Bronchial epithelial cell (primary cell): ENCODE measurements at places on chromosomes 5 and 9.

DNA sequence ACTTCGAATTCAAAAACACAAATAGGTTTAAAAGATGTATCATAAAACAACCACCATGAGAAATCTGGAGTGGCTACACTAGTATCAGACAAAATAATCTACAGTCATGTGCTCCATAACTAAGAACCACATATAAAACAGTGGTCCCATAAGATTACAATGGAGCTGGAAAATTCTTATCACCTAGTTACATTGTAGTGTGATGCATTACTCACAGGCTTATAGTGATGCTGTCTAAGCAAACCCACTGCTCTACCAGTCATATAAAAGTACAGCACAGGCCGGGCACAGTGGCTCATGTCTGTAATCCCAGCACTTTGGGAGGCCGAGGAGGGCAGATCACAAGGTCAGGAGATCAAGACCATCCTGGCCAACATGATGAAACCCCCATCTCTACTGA, 160.1 kb downstream of the ROR2 start:
- DNase-seq, result no peak

GRCh38 chr5:93120051-93120450, 461.0 kb downstream of the NR2F1-AS1 start:
- no peak for DNase-seq

DNA sequence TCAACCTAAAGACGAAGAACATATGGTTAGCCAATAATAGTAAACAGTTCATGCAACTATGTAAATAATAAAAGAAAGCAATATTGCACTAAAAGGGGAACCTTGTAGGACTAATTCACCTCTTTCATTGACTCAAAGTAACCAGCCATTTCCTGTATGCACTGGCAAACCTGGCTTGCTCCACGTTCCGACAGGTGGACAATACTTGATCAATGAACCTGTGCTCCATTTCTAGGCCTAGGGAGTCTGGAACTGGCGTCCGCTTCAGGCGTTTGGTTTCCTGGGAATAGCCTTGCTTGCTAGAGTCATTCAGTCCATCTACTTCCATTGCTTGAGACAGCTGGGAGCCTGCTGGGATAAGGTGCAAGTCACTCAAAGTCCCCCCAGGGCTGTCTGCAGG, 41.6 kb downstream of the PTAR1 start:
- no peak for DNase-seq

DNA sequence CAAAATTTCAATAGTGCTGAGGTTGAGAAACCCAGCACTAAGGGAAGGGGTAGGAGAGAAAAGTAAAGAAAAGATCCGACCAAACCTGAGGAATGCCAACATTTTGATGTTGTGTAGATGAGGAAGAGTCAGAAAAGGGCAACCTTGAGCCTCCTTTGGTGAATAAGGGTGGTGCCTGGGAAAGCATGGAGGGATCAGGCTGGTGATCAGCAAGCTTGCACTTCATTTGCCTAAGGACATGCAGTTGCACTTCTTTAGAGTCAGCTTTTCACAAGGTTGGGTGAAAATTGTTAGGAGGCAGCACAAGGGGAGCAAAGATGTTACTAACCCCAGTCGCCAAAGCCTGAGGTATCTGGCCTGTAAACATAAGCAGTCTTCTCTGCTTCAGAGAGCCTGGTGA, 20.4 kb downstream of the ATP6V0E1 start:
- DNase-seq, result no peak

GRCh38 chr5:30781643-30782042, 411.8 kb upstream of the CDH6 start:
- DNase-seq, result no peak

- DNase-seq, result no peak
These were observed 31.7 kb downstream of the GPR21 start for GRCh38 chr9:123065196-123065595.

DNA sequence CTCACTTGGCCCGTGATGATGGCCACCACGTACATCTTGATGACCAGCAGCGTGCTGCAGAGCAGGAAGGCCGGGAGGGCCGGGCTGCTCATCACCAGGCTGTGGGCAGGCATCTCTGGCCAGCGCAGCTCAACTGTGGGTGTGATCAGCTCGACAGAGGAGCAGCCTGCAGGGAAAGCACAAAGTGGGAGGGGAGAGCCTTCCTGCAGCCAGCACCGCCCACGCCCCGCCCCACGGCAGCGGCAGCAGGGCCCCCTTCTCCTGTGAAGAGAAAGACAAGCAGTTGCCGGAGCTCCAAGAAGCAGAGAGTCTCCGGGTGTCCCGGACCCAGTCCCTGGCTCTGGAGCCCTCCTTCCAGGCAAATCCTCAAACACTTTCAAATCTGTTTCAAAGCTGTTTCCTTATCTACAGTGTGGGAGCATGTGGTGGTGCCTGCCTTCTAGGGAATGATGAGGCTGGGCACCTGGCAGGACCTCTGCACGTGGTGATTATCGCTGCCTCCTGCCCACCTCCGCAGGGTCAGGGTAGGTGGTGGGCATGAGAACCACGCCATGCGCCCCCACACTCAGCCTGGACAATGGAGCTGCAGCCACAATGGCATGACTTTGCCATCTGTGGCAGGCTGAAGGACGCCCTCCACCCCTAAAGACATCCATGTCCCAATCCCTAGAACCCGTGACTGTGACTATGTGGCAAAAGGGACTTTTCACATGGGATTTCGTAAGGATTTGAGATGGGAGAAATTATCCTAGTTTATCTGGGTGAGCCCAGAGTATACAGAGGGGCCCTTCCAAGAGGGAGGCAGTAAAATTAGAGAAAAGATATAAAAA, at the start of gene PTGES:
Gene PTGES, minus strand, starts transcription at position 143 of the 830 bp plus-strand sequence. Its CDS starts 30 bp downstream, at position 113.
- DNase-seq, result peak; percentile 59

- peak; percentile 85 for DNase-seq
These were observed 84.2 kb downstream of the YIPF5 start for GRCh38 chr5:144086295-144086694.

GRCh38 chr5:34474573-34475021, 181.5 kb upstream of the RAI14 start:
- peak; percentile 55 for DNase-seq

DNA sequence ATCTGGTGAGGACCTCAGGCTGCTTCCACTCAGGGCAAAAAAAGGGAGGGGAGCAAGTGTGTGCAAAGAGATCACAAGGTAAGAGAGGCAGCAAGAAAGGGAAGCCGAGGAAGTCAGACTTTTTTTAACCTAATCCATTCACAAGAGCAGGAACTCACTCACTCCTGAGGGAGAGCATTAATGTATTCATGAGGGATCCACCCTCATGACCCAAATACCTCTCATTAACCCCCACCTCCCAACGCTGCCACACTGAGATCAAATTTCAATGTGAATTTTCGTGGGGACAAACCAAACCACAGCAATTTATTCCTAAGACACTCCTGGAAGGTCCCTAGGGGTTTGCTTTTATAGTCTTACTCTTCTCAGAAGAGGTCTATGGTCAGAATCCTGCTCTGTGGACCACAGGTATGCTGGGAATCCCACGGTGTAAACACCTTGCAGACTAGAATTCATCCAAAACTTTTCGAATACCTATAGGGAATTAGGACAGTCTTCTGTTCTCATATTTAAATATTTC, 108.7 kb downstream of the HSD17B3 start:
- DNase-seq, result no peak

- DNase-seq, result no peak
These were observed 13.4 kb downstream of the UBE2QL1 start for GRCh38 chr5:6461793-6462650.

DNA sequence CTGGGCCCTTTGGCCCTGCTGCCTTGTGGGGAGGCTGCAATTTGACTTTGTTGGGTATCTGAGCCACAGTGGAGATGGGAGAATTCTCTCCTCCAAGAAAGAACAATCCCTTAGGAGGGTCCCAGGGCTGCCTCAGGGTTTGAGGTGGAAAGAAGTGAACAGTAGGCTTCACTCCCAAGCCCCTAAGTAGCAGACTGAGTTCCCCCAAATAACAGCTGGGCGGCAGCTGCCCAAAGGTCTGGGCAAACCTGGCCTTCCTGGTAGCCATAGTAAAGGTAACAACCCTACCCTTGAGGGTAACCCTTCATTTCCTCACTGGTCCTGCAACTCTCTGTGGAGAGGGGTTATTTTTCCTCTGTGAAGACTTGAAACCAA, 746 bp downstream of the RGS3 start:
- no peak for DNase-seq

GRCh38 chr9:93954434-93955061, 607 bp downstream of the BARX1 start:
- DNase-seq, result no peak

GRCh38 chr5:180850434-180851078, 10.5 kb downstream of the ZFP62 start:
- no peak for DNase-seq

- peak; percentile 100 for DNase-seq
These were observed 304.6 kb downstream of the ACTL7B start for GRCh38 chr9:108551030-108551841.

GRCh38 chr5:144336191-144336961, 165.7 kb downstream of the KCTD16 start:
- DNase-seq, result no peak

GRCh38 chr5:174191850-174192655, 146.5 kb downstream of the NSG2 start:
- DNase-seq, result no peak

GRCh38 chr5:40276426-40277102, 403.2 kb upstream of the PTGER4 start:
- DNase-seq, result no peak

DNA sequence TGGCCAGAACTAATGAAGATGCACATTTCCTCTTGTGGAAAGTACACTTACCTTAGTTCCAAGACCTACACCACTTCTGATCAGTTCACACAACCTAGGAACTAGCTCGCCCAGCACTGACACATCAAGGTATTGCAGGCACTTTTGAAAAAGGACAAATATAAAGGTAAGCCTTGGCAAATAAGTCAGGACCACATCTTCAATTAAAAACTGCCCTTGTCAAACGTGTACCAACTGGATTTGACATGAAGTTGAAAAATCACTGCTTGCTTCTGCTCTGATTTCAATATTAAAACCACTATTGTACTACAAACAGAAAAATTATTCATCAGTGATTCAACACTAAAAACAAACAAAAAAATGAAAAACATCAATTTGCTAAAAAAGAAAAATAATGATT, 45.0 kb upstream of the OR2K2 start:
- peak; percentile 78 for DNase-seq

DNA sequence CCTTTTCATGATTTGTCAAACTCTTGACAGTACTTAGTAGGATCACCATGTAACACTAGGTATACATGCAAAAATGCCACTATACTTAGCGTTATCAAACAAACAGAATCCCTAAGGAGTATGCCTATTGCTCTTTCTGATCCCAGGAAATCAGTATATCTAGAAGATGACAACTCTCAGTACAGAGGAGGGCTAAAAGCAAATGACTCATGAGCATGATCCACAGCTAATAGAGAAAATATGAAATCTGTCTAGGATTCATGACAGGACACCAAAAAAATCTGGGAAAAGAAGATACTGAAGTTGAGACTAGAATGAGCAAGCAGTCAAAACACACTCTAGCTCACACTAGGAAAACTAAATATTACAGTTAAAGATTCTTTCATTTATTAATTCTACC, 89.2 kb downstream of the RAPGEF6 start:
- DNase-seq, result peak; percentile 73

DNA sequence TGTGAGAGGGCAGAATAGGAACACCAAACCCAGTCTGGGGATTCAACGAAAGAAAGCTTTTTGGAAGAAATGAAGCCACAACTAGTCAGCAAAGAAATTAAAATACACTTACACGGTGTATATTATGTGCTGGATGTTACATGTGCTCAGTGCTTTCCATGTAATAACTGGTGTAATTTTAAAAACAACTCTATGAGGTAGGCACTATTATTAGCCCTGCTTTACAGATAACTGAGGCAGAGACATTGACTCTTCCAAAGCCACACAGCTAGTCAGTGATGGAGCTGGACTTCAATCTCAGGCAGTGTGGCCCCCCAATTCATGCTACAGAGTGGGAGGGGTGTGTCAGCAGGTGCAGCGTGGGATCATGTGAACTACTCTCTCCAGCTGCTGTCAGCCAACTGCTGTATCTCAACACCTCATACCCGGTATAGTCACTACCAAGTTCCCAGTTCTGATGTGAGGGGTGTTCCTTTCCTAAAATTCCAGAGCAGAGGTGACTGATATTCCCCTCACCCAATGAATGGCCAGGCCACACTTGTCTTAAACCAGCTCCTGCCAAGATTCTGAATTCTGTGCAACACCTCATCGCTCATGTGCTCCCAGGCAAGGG, 33.8 kb upstream of the TJP2 start:
- no peak for DNase-seq

- no peak for DNase-seq
These were observed 109.6 kb downstream of the DPYSL3 start for GRCh38 chr5:147400126-147400809.

DNA sequence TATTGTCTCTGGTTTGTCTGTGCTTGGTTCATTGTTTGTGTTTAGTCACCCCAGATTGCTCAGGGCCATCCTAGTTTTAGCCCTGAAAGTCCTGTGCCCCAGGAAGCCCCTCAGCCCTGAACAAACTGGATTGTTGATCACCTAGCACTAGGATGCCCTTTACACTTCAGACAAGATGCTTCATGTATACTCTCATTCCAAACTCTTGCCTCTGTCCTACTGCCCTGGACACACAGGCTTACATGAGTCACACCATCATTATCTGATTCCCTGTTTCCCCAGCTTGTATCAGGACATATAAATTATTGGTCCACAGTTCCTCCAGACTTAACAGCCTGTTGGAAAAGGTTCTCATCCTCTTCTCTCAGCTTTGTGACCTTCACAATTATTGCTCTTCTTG, 120.1 kb downstream of the BAAT start:
- DNase-seq, result peak; percentile 8

GRCh38 chr9:114137831-114138230, 17.5 kb upstream of the COL27A1 start:
- DNase-seq, result no peak

- no peak for DNase-seq
These were observed 82.7 kb downstream of the NR6A1 start for GRCh38 chr9:124688238-124688904.

DNA sequence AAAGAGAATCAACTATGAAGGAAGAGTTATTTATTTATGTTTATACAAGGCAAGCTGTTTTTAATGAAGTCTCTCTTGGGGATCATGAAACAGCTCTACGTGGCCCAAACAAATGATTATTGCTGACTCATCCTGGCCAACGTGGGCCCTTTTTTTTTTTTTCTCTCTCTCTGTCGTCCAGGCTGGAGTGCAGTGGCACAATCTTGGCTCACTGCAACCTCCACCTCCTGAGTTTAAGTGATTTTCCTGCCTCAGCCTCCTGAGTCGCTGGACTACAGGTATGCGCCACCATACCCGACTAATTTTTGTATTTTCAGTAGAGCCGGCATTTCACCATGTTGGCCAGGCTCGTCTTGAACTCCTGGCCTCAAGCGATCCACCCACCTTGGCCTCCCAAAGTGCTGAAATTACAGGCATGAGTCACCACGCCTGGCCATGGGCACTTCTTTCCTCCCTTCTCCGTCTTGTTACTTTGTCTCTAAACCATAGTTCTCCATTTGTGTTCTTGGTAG, 98.3 kb downstream of the BASP1 start:
- peak; percentile 66 for DNase-seq

- DNase-seq, result no peak
These were observed at the start of gene WNK2 for GRCh38 chr9:93183663-93184431. Gene WNK2, plus strand, starts transcription at chr9:93184139. Its CDS starts 791 bp downstream, at chr9:93184930.

- DNase-seq, result peak; percentile 20
These were observed 555.5 kb downstream of the CDH9 start for GRCh38 chr5:26482810-26483375.

GRCh38 chr9:7315746-7316145, 483.8 kb downstream of the DMAC1 start:
- no peak for DNase-seq

- no peak for DNase-seq
These were observed 171.0 kb upstream of the TUT7 start for GRCh38 chr9:86525182-86525581.

GRCh38 chr9:104786293-104786692, 22.4 kb downstream of the NIPSNAP3B start:
- DNase-seq, result no peak
